ENCODE measurements at places on chromosomes 12 and 14. TPM values are rescaled to one million over a fixed set of nuclear protein-coding genes. Genes with fewer than 3 reads are reported as not detected.

Gene KRT3
- total RNA-seq = not detected

Gene AJUBA
- total RNA-seq = 44.1 TPM

Gene CLEC9A
- not detected for total RNA-seq

Gene CLEC4A
- not detected for total RNA-seq

Gene TAS2R50
- 0.20 TPM for total RNA-seq

Gene SLC6A12
- not detected for total RNA-seq

Gene GARIN6
- total RNA-seq = not detected

Gene RFLNA
- not detected for total RNA-seq

Gene VDR
- 0.60 TPM for total RNA-seq

Gene SMOC1
- total RNA-seq = 0.27 TPM

Gene NID2
- total RNA-seq = 54.0 TPM

Gene FAM186B
- total RNA-seq = not detected

Gene DBX2
- total RNA-seq = not detected

Gene SPTB
- total RNA-seq = not detected

Gene TMEM253
- not detected for total RNA-seq

Gene POTEG
- total RNA-seq = not detected

Gene CCDC175
- total RNA-seq = not detected

Gene GPR84
- total RNA-seq = not detected

Gene CD163L1
- total RNA-seq = 1.7 TPM

Gene CLEC2A
- total RNA-seq = not detected

Gene INSM2
- total RNA-seq = not detected

Gene TAMALIN
- total RNA-seq = 47.4 TPM

Gene COQ10A
- 7.4 TPM for total RNA-seq

Gene A2M
- 45.0 TPM for total RNA-seq

Gene ASCL1
- not detected for total RNA-seq

Gene DLGAP5
- 56.8 TPM for total RNA-seq

Gene KSR2
- 0.47 TPM for total RNA-seq

Gene GXYLT1
- 15.0 TPM for total RNA-seq

Gene OASL
- total RNA-seq = 7.7 TPM
